Ecto neural progenitor cell (in vitro differentiated cells): ENCODE measurements at places on chromosomes 5 and 9.

DNA sequence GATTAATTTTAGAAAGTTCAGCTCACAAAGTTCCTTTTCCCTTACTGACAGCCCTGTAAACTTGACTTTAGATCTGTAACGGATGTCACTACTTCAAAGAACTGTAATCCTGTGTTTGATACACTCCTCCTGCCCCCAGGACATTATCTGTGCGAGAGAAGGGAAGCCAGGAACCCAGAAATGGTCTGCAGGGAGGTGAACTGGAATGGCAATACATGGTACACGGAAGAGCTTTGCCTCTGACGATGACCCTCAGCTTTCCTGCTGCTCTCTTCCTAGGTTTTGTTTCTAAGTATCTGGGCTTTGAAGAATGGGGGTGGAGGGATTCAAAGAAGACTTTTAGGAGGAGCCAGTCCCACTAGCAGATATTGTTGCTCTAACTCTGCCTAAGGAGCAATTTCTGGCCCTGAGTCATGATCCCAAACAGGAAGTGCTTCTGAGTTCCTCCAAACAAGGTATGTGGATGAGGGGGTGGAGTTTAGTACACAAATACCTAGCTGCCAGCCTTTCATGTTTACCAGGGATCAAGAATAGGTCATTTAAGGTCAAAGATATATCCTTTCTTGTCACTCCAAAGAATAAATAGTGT, 43.4 kb upstream of the TMC1 start:
- DNase-seq: no peak

DNA sequence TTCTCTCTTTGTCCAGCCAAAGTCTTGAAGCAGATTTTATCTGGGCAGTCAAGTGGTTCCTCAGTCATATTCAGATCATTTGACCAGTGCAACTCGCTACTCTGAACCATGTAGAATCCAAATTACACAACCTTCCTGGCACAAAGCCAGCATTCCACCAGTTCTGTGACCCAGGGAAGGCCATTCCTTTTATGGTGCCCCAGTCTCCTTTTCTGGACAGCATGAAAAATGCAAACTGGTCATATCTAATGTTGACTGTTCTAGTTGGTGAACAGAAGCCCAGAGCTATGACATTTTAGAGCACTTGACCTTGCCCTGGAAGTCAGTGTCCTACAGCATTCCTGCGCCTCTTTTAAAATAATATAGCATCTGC, 364.6 kb downstream of the BRINP1 start:
- DNase-seq: no peak

- DNase-seq: no peak
Measured at GRCh38 chr5:91976451-91976850, 593.3 kb upstream of the ARRDC3 start.

- peak; percentile 84 for DNase-seq
Measured at GRCh38 chr5:83927140-83927733, 206.6 kb upstream of the HAPLN1 start.

- no peak for DNase-seq
Measured at GRCh38 chr9:134836406-134836970, 44.1 kb upstream of the FCN2 start.

DNA sequence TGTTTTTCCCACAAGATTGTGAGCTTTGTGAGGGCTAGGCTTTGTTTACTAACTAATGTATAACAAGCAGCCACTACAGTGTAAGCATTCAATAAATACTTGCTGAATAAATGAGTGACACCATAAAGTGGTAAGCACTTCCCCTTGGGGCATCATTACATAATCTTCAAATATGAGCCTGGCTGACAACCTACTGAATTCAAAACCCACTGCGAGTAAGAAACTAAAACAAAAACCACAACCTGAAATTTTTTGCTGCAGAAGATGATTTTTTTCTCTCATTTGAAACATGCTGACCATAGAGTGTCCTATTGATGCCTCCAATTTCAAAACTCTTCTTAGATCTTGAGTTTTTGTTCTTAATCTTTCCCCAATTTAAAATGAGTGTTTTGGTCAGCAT, 331.3 kb upstream of the CCNG1 start:
- DNase-seq: no peak

DNA sequence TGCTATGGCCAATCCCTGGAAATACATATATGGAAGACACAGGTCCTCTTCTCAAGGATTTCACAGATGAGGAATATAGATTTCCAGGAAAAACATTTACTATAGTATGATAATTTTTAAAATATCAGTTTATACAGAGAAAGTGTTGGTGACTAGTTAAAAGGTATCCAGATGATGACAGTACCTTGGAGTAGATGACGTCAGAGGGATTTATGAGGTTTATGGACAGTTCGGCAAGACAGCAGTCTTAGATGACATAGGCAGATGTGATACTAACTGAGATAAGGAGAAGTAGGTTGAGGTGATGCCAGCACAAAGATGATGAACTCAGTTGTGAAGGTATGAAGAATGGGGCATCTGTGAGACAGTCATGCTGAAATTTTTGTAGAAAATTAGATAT, 750.3 kb downstream of the PRELID2 start:
- no peak for DNase-seq

DNA sequence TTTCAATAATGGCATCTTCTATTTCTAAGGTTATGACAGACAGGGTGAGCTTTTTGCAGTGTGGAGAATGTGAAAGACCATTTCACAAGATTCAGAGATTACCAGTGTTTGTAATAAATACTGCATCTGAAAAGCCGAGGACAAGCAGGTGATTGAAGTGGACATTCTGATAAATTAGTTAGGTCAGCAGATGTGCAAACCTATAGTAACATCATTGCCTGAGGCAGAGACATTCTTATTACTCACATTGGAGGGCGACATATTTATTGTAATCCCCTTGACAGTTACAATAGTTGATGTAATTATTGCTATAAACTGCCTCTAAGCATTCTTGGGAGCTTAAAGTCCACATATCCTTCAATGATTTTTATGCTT, 3.3 kb downstream of the RASGRF2 start:
- DNase-seq: no peak

GRCh38 chr9:37956904-37957663, 53.2 kb upstream of the SLC25A51 start:
- DNase-seq: no peak
